ENCODE measurements at places on chromosomes 11 and 22.
A peak's percentile ranks its signal among the peaks of the same experiment; 100 is the strongest.

- DNase-seq = no peak
Observed at GRCh38 chr11:118958577-118958976, 2.5 kb downstream of the UPK2 start.

- no peak for DNase-seq
Observed at GRCh38 chr11:132049205-132049604, 678.8 kb downstream of the NTM start.

GRCh38 chr11:126477535-126478305, 122.2 kb downstream of the ST3GAL4 start:
- DNase-seq = no peak

- DNase-seq = no peak
Observed at GRCh38 chr11:130715085-130715876, 201.0 kb downstream of the SNX19 start.

DNA sequence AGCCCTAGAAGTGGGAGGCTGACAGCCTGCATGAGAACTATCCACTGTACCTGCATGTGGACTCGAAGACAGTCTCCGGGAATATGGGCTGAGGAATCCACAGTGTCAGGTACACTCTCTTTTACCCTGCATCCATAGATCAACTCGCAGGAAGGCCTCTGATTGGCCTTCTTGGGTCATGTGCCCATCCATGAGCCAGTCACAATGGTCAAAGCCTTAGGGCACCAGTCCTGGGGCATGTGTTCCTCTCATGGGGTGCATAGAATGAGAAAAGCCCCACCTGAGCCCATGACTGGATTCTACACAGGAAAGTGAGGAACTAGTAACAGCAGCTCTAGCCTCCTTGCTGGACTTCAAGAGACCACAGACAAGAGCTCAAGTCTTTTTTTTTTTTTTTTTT, 10.6 kb downstream of the ART1 start:
- DNase-seq = no peak

DNA sequence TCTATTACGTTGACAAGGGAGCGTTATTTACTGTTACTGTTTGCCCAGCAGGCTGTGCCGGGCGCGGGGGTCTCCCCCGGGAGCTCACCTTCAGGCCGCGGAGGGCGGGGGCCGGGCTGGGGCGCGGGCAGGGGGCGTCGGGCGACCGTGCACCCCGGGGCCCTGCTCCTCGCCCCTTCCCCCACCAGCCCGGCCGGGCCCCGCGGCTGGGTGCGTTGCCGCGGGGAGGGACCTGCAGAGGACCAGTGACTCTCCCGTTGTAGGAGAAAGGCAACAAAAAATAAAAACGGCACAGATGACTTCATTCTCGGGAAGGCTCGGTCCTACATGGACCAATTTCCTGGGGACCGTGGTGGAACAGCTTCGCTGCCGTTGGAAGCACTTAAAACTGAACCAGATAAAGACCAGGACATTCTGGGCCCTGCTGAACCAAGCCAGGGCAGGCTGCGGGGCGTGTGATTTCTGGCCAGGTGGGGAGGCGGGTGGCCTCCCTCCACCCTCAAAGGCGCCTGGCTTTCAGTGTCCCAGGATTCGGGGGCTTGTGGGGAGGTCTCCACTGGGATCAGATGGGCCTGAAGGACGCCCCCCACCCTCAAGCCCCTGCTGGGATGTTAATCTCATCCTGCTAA, 57.4 kb downstream of the IGLL1 start:
- no peak for DNase-seq

GRCh38 chr11:43632181-43632580, 48.4 kb upstream of the HSD17B12 start:
- no peak for DNase-seq

DNA sequence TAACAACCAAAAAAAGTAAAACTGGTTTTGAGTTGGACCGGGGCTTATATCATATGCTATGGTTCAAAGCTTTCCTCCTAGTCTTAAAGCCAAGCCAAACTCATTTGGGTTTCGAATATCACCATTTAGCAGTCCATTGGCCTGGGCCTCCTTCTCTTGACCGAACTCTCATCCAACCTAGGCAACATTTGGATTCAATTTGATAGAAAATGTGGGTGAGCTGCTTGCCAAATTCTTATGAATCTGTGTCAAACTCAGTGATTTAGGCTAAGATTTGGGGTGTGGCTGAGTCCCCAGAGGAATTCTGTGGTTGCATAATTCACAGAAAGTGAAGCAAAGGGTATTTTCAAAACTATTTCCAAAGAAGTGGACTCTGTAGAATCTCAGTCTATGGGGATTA, 83.7 kb downstream of the BLID start:
- DNase-seq = no peak

- DNase-seq = no peak
Observed at GRCh38 chr22:45529971-45530575, 27.4 kb downstream of the FBLN1 start.

DNA sequence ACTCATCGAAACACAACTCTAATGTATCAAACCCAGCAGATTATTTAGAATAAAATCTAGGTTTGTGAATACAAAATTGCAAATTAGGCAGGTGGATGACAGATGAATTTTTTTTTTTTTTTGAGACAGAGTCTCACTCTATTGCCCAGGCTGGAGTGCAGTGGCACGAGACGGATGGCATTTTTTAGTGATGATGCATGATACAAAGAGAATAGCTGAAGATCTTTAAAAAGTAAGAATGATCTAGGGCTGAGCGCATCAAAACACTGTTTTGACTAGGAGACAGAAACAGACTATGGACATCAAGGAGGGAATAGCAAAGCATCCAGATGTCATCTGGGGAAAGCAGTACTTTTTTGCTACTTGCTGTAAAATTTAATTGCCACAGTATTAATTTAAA, 63.8 kb downstream of the IMMP1L start:
- DNase-seq = no peak

DNA sequence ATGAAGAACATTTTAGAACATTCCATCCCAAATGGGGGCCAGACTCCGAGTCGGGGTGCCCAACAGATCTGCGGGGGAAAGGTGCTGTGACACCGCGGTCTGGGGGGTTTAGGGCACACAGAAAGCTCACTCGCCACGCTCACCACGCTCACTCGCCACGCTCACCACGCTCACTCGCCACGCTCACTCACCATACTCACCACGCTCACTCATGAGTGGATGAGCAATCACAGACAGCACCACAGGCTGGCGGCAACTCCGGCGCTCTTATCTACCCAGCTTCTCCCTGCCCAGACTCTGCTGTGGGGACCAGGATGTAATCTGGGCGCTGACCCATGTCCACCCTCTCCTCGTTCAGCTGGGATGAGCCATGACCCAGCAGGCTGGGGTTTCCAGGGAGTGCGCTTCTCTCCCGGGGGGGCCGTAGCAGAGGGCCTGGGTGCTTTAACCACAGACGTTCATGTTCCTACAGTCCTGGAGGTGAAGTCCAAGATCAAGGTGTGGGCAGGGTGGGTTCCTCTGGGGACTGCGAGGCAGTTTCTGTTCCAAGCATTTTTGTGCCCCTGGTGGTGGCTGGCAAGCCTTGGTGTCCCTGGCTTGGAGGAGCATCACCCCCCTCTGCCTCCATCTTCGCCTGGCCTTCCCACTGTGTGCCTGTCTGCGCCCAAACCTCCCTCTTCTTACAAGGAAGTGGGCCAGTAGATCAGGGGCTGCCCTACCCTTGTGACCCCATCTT, 141.2 kb downstream of the CTTN start:
- no peak for DNase-seq

DNA sequence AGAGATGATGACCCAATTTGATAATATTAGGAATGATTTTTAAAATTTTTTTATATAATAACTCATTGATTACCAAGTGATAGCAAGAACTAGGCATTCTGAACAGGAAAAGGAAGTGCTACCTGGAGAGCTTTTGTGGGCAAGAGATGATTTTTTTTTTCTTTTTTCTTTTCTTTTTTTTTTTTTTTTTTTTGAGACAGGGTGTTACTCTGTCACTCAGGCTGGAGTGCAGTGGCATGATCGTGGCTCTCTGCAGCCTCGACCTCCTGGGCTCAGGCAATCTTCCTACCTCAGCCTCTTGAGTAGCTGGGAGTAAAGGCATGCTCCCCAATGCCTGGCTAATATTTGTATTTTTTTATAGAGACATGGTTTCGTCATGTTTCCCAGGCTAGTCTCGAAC, 40.4 kb downstream of the TNRC6B start:
- no peak for DNase-seq

- DNase-seq = no peak
Observed at GRCh38 chr22:20283674-20284066, 15.6 kb upstream of the RTN4R start.

GRCh38 chr11:106668147-106668546, 350.1 kb downstream of the GUCY1A2 start:
- no peak for DNase-seq

DNA sequence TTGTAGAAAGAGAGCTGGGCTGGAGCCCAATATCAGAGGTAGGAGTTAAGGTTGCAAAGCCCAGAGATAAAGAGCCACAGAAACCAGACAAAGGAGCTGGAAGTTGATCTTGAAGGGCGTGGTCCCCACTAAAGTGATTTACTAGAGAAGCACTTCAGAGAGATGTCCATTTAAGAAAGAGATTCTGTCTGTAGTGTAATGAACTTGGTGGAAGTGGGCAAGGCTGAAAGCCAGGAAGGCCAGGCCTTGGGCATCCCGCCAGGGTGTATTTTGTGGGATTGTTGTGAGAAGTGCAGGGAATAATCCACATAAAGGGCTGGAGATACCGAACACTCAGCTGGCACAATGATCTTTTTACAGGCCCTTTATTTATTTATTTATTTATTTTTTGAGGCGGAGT, 1398.8 kb downstream of the TBC1D22A start:
- no peak for DNase-seq

GRCh38 chr22:45210174-45210573, 30.5 kb downstream of the KIAA0930 start:
- no peak for DNase-seq

- no peak for DNase-seq
Observed at GRCh38 chr11:97201743-97202612, 812.2 kb downstream of the JRKL start.

DNA sequence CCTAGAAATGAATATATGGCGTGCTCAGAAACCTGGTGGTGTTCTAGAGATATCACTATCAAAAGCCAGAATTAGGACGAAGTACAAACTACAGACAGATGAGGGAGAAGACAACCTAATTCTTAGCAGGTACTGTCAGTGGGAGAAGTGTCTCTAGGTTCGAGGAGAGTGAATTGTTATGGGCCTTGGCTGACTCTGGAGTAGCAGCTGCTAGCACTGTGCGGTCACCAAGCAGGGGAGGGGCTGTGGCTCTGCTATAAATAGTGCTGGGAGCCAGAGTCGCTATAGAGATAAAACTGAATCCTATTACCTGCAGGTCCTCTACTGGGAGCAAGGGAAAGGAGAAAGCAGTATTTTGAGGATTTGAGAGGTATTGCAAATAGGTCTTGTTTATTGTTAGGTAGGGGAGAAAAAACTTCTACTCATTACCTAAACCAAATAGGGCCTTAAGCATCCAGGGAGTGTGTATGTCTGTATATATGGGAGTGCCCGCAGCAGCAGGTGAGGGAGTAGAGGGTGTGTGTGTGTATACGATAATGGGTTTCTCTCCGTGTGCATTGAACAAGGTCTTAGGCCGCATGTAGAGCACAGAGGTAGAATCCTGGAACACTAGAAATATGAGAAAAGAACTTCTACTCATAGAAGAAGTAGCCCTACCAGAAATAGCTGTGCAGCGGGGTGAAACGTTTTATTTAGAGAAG, 2.2 kb downstream of the MADD start:
- DNase-seq = no peak

- no peak for DNase-seq
Observed at GRCh38 chr11:106331176-106331575, 253.7 kb downstream of the AASDHPPT start.

DNA sequence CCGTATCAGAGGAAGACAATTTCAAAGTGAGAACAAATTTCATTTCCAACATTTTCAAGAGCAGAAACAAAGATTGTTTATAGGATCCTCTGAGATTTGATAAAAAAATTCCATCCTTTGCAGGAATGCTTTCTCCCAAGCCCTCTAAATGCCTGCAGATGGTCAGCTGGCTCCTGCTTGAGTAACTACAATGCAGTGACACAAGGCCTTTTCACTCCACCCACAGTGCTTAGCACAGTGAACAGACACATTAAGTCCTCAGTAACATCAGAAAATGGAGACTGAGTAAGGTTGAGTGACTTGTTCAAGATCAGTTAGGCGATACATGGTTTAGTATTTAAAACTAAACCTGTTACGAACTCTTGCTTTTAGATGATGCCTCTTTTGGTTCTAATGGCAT, 527.1 kb upstream of the CCDC90B start:
- no peak for DNase-seq

- no peak for DNase-seq
Observed at GRCh38 chr11:62707277-62707861, at the start of the genes BSCL2 and GNG3. Gene BSCL2, minus strand, starts transcription at chr11:62707424. Its CDS starts 229 bp downstream, at chr11:62707195. Gene GNG3, plus strand, starts transcription at chr11:62707676. Its CDS starts 620 bp downstream, at chr11:62708296.

- no peak for DNase-seq
Observed at GRCh38 chr22:45799291-45799690, 127.7 kb downstream of the ATXN10 start.

DNA sequence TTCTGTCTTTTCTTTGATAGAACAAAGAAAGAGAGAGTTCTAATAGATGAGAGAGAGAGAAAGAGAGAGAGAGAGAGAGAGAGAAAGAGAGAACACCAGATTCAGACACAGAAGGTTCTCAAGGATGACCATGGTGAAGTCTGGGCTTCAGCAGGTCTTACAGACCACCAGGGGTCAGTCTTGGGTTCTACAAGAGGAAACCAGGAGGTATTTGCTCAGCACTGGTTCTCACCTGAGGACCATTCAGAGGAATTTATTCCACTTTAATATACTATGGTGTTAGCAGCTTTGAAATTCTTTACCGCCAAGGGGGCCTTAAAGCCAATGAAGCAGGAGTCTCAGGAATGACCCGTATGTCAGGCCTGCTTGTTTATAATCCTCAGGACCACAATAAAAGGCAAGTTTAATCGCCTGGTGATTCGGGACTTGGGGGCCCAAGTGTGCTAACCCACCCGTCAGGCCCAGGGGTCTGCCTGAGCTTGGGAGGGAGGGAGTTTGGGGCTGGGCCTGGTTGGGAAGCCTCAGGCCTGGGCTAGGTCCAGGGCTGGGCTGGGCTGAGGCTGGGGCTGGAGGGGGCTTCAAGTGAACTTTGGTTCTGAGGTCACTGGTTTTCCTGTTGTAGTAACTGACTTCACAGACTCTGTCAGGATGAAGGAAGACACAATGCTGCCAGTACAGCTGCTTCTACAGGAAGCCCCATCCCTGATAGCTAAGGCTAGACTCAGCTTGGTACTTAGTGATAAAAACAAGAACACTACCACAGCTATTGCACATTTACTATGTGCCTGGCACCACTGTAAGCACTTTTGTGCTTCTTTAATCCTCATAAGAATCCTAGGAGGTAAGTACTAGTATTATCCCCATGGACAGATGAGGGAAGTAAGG, 179.2 kb upstream of the ZBED5 start:
- DNase-seq = peak; percentile 21

DNA sequence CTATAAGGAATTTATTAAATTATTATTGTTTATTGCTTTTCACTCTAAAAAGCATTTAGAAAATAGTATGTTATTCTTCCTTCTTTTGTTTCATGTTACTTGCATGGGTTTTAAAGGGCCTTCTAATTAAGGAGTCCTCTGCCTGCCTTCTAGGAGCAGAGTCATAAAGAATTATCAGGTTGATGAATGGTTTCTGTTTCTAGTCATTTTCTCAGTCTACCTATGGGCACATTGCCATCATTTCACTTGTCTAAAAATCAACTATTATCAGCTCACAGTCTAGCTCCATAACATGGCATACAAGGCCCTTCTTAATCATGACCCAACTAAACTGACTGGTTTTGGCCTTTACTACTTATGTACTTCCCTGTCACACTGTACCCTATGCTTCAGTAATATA, 16.2 kb downstream of the DYNC2H1 start:
- no peak for DNase-seq

GRCh38 chr11:127806501-127806900, 780.9 kb downstream of the ETS1 start:
- DNase-seq = no peak

GRCh38 chr22:29031227-29032011, 30.2 kb downstream of the C22orf31 start:
- DNase-seq = peak; percentile 67

Data from foreskin melanocyte (primary cell).